ENCODE measurements at places on chromosomes 4 and X.
A peak's percentile ranks its signal among the peaks of the same experiment; 100 is the strongest.

- DNase-seq, result no peak
These were observed 23.9 kb downstream of the PRDM8 start for GRCh38 chr4:80221161-80221560.

DNA sequence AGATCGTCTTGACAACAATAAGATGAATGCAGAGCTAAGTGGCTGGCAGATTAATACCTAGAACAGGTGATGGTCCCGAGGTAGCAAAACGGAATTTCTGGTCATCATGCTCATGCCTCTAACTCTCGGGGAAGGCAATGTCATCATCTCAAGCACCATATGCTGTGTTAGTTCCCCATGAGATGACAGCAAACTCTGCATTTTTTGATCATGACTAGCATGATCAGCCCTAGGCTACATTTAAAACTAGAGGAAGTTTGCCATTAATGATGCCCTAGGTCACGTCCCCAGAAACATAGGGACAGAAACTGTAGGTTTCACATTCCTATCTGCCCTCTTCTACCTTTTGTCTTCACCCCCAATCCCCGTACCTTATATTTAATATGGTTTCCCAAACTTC is 11.6 kb downstream of the LPAR4 start:
- no peak for DNase-seq

DNA sequence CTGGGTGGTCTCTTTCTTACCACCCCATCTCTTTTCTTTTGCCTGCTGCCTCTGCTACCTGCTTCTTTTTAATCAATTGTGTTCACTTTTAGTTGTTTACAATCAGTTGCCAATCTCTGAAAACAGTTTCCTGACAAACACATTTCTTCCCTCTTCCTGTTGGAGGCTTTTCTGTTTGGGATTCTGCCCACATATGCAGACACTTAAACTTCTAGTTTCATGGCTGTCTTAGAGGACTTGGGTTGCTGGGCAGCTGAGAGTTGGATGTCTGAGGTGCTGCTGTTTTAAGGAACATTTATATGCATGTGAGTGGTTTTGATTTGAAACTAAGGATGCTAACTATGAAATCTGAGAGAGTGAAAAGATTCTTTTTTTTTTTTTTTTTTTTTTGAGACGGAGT is 112.3 kb upstream of the LIMCH1 start:
- no peak for DNase-seq

- peak; percentile 76 for DNase-seq
These were observed 549 bp downstream of the CPEB2 start for GRCh38 chr4:15002659-15003400.

DNA sequence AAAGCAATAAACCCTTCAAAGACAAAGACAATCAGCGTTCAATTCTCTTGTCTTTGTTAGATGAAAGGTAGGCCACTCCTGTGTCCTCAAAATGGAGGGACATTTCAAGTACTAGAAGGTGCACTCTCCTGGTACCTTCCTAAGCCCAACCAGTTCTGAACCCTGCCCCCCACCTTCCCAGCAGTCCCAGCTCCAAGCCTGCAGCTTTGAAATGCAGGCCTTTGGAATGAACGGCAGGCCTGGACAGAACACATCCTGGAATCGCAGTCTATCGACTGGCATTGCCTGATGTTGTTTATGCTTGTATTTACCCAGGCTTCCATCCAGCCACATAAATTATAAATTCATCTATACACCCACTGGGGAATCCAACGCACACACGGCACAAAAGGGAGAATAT is 47.4 kb downstream of the RASGEF1B start:
- DNase-seq, result no peak

DNA sequence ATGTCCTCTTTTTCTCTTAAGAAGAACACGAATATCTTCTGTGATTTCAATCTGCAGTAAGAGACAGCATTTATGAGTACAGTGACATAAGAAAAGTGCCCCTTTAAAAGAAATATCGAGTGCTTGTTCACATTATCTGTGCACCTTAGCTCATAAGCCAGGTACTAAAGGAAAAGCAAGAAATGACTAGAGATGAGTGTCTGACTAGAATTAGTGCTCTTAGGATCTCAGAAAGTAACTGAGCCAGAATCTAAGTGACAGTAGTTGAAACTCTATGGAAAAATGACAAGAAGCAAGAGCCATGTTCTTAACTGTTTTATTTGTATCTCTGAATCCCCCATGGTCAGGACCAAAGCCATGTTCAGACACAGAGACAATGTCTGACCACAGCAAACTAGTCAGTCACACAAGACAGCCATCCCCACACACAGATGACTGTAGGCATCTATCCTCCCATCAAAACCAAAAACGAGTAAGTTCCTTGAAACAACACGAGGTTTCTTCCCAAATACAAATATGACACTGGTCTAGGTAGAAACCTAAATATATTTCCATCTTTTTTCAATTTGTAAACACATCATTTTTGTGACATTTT is 36.8 kb downstream of the ACSL4 start:
- no peak for DNase-seq

GRCh38 chr4:93168053-93168452 is 660.5 kb upstream of the ATOH1 start:
- no peak for DNase-seq

GRCh38 chr4:39712819-39713607 is 15.1 kb downstream of the UBE2K start:
- DNase-seq, result no peak

- no peak for DNase-seq
These were observed 236.1 kb downstream of the PARM1 start for GRCh38 chr4:75169020-75169419.

DNA sequence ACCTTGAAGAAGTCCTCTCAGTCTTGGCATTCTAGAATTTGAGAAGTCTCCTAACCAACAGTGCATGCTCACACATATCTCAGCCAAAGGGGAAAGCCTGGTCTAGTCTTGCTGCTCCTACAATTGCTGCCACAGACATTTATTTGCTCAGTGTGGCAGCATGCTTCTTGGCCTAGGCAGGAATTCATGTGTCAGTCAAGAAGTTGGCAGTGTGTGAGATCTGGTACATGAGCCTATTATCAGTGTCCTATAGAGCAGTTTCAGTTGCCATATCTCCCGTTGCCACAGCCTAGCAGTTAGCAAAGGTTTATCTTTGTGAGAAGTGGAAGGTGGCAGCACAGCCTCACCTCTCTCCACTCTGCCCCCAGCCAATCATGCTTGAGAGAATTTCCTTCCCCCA is 176.9 kb upstream of the ARHGEF9 start:
- DNase-seq, result no peak
